Stimulated activated CD4-positive, alpha-beta T cell treated with anti-CD3 and anti-CD28 coated beads, Interleukin-2, amount 100 ng/mL, for 24 hours (primary cell): ENCODE measurements at places on chromosomes 7 and 10.

DNA sequence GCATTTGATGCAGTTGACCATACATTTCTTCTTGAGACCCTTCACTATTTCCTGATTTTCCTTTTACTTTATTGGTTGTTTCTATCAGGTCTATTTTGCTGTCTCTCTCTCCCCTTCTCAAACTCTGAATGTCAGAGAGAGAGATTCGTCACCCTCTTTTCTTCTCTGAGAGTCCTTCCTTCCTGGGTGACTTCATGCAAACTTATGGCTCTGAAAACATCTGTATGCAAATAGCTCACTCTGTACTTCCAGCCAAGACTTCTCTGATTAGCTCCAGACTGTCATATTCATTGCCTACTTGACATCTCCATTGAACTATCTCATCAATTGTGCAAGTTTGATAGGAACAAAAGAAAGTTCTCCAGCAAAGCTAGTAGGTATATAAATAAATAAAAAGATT, 191.7 kb upstream of the KLF6 start:
- no peak for DNase-seq

- DNase-seq = no peak
Measured at GRCh38 chr10:92845921-92846320, 2.4 kb upstream of the EXOC6 start.

DNA sequence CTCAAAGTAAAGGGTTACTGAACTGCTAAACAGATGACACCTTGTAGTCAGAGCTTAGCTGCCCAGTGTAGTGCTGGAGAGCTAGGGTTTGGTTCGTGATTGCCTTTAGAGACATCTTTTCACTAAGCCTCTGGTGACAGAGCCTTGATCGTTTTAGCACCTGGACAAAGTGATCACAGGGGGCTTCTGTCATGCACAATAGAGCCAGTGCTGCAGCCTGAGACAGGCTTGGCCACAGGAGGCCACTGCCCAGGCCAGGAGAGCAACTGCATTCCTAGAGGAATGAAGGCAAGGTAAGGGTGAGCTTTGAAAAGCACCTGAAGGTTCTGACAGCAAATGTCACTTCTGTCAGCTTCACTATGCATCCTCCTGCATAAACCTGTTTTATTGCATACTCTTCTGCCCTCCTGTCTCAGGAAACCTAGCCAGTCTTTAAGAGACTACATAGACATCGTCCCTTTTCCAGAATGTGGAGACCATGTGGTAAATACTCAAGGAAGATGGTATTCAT, 122.9 kb downstream of the NPY start:
- no peak for DNase-seq

- no peak for DNase-seq
Measured at GRCh38 chr10:4691301-4691700, 134.7 kb upstream of the AKR1E2 start.

- no peak for DNase-seq
Measured at GRCh38 chr7:20235288-20235687, 18.1 kb upstream of the MACC1 start.

- DNase-seq = no peak
Measured at GRCh38 chr10:111289461-111289860, 212.6 kb downstream of the ADRA2A start.

GRCh38 chr10:42830237-42830636, 47.6 kb downstream of the BMS1 start:
- no peak for DNase-seq

GRCh38 chr10:12444981-12445700, 95.8 kb downstream of the CAMK1D start:
- no peak for DNase-seq

- no peak for DNase-seq
Measured at GRCh38 chr10:71112138-71112785, 100.1 kb upstream of the UNC5B start.

DNA sequence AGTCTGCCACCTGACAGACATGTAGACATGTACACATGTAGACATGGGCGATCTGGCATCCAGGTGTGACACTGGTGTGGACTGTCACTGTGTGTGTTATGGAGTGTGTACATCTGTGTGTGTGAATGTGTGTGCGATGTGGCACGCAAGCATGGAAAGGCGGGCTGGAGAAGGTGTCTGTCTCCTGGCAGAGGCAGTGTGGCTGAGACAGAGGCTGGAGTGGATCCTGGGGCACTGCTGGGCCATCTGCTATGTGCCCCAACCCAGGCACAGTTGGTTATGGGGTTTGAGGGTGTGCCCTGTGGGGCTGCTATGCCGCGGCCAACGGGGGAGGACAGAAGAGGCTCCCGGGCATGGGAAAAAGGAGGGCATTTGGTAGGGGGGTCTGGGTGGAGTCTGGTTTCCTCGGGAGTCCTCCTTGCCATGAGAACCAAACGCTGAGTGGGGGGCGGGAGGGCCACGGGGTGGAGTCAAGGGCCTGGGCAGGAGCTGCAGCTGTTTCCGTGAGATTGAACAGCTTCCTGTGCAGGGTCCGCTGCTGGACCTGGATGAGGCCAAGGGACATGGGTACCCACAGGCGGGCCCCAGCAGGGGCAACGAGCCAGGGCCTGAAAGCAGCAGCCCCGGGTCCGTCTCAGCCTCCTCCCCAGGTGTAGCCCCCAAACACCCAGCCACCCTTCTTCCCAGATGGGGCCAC, 1.3 kb downstream of the ELN start:
- DNase-seq = no peak

DNA sequence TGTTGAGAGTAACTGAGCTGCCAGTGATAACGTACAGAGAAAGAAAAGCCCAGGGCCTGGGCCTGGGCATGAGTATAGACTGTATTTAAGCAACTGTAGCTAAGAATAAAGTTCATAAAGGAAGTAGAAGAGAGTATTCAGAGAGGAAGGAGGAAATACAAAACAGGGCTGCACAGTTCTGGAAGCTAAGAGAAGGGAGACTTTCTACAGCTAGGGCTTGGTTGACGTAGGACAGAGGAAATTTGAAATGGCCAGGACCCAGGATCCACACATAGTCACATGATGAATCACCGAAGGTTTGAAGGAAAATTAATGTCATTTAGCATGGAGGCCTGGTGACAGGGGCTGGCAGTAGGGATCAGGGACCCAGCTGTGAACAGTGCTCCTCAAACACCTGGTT, 66.7 kb downstream of the ARL4A start:
- no peak for DNase-seq

GRCh38 chr7:87926581-87927461, 7.2 kb upstream of the ADAM22 start:
- DNase-seq = no peak

GRCh38 chr7:145152589-145152988, 316.7 kb upstream of the TPK1 start:
- DNase-seq = no peak
